ENCODE measurements at places on chromosomes 1 and 21. TPM values are rescaled to one million over a fixed set of nuclear protein-coding genes. Genes with fewer than 3 reads are reported as not detected.

DNA sequence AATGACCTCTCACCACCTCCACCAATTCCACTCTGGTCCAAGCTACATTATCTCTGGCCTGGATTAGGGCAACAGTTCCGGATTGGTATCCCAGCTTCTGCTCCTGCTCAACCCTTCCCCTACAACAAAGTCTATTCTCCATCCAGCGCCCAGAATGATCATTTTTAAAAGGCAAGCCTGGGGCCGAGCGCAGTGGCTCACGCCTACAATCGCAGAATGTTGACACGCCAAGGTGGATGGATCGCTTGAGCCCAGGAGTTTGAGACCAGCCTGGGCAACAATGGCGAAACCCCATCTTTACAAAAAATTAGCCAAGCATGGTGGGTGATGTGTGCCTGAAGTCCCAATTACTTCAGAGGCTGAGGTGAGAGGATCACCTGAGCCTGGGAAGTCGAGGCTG, 2.2 kb downstream of the LYST start:
- 0 out of 3 replicates have a peak overlapping the region, but pooled peaks have one; percentile 41 for H3K4me3 ChIP-seq
- no peak for DNase-seq
- no peaks in the 10 kb centered on the region for H3K4me1 ChIP-seq
- no peak overlapping the region for H3K27ac ChIP-seq
- H3K36me3 ChIP-seq = no peaks in the 10 kb centered on the region
- H3K27me3 ChIP-seq = peaks cover 2% of the 10 kb centered on the region

DNA sequence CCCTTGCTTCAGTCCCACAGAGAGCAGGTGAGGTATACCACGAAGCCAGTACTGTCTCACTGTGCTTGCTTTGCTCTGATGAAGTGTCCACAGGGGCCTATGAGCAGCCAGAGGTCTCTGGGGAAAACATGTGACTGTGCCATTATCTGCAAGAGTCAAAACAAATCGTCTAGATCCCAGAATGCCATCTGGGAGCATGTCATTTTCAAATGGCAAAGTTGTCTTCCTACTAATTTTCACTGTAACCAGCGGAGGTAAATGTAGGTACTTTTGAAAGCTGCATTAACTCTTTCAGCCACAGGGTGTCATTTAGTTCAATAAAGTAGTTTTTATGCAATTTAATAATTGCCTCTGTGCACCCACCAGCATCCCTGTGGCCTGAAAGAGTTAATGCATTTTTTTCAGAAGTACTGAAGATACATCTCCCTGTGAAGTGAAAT, 173.6 kb upstream of the SGIP1 start:
- no peak overlapping the region for H3K27ac ChIP-seq
- no peaks in the 10 kb centered on the region for H3K27me3 ChIP-seq
- no peak overlapping the region for H3K4me3 ChIP-seq
- no peak for DNase-seq
- H3K36me3 ChIP-seq = no peaks in the 10 kb centered on the region

DNAI4 gene
- total RNA-seq = 1.4 TPM

TAS1R3 gene
- 0.28 TPM for total RNA-seq

PUM1 gene
- total RNA-seq = 158 TPM

DNA sequence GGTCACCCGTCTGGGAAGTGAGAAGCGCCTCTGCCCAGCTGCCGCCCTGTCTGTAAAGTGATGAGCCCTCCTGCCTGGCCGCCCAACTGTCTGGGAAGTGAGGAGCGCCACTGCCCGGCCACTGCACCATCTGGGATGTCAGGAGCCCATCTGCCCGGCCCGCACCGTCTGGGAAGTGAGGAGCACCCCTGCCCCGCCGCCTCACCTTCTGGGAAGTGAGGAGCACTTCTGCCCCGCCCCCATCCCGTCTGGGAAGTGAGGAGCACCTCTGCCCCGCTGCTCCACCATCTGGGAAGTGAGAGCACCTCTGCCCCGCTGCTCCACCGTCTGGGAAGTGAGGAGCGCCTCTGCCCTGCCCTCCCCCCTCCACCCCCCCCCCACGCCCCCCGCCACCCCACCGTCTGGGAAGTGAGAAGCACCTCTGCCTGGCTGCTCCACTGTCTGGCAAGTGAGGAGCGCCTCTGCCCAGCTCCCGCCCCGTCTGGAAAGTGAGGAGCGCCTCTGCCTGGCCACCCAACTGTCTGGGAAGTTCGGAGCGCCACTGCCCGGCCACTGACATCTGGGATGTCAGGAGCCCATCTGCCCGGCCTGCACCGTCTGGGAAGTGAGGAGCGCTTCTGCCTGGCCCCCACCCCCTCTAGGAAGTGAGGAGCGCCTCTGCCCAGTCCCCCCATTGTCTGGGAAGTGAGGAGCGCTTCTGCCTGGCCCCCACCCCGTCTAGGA, 4.5 kb upstream of the ZZZ3 start:
- no peak overlapping the region for H3K27ac ChIP-seq
- H3K27me3 ChIP-seq = no peaks in the 10 kb centered on the region
- peak; percentile 72 for DNase-seq
- H3K4me1 ChIP-seq = no peaks in the 10 kb centered on the region

PRRX1 gene
- not detected for total RNA-seq

PFKL gene
- 105 TPM for total RNA-seq

CHODL gene
- total RNA-seq = 3.5 TPM

PRKCZ gene
- 48.4 TPM for total RNA-seq

DNA sequence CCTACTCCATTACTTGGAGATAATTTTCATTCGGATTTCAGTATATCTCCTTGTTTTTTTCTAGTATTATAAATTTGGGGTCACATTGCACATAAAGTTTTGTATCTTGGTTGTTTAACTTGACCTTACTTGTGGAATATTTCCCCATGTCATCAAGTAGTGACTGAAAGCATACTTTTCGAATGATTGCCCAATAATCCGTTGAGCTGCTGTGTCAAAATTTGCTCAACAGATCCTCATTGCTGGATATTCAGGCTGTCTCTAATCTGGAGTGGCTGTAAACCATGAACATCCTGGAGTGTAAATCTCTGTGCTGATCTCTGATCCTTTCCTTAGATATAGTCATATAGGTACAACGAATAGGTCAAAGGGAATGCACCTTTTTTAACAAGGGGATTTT, 4.9 kb downstream of the NIPAL3 start:
- no peak overlapping the region for H3K4me3 ChIP-seq
- no peaks in the 10 kb centered on the region for H3K4me1 ChIP-seq
- peaks cover 3% of the 10 kb centered on the region for H3K36me3 ChIP-seq
- H3K27me3 ChIP-seq = no peaks in the 10 kb centered on the region
- no peak for DNase-seq

GRCh38 chr1:174789399-174789798, 210.3 kb upstream of the CACYBP start:
- H3K4me3 ChIP-seq = no peak overlapping the region
- DNase-seq = no peak
- H3K27ac ChIP-seq = no peak overlapping the region
- no peaks in the 10 kb centered on the region for H3K4me1 ChIP-seq
- H3K36me3 ChIP-seq = no peaks in the 10 kb centered on the region

DNA sequence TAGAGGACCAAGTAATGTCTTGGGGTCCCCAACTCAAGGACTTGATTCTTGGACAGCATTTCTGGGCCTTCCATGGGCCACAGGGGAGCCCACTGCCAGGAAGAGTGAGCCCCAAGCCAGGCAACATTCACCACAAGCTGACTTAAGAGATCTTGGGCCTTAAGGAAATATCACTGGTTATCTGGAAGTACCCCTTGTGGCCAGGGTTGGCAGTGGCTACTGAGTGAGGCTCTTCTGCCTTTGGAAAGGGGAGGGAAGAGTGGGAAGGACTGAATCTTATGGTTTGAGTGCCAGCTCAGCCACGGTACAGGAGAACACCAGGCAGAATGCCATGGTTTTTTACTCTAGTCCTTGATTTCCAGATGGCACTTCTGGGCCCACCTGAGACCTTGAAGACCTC, 228.9 kb upstream of the RGS18 start:
- no peak overlapping the region for H3K27ac ChIP-seq
- no peaks in the 10 kb centered on the region for H3K27me3 ChIP-seq
- peak; percentile 34 for DNase-seq
- no peaks in the 10 kb centered on the region for H3K4me1 ChIP-seq
- H3K36me3 ChIP-seq = no peaks in the 10 kb centered on the region

DNA sequence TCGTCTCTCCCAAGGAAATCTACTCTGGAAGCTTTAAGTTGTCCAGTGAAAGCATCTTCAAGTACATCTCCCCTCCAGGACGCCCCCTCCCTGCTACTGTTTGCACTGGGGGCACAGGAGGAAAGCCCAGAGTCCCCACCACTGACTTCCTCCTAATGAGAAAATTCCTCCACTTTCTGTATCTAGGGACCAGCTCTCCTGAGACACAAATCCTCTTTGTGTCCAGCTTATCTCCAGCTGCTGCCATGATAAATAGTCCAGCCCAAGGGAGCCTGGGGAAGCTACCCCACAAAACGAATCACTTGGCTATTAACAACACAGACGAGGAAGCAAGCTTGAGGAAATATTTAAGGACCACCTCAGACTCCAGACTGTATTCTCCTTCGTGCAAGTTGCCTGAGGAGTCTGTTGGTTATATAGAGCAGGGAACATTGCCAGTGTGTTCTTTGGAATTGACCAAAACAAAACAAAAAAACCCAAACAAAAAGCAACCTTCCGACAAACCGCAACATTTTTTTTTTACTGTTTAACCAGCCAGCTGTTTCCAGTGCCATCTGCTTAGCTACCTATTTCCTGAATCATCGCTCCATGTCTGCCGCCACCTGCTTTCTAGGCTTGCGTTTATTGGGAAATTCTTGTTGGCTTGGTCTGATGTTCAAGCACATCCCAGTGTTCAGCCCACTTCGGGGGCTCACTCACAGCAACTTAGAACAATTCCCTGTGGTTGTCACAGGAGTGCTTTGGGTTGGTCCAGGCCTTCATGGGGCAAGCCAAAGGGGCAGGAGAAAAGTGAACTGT, 7.7 kb downstream of the C1orf226 start:
- H3K27ac ChIP-seq = no peak overlapping the region
- H3K4me1 ChIP-seq = no peaks in the 10 kb centered on the region
- no peak for DNase-seq
- no peak overlapping the region for H3K4me3 ChIP-seq

DNA sequence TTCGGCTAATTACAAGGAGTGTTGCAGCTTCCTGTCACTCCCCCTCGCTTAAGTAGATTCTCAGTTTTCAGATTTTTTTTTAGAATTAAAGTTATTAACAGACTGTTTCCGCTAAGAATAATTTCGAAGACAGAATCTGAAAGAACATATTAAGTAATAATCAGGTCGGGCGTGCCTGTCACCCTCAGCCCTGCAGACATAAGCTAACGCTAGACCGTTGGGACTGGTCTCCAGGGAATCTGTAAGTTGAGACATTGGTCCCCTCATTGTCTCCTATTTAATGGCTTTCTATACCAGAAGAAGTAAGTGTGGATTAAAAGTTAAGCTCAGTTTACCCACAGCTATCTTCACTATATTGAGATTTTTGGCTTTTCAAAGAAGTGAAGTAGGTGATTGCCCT, 14.5 kb downstream of the NMNAT1 start:
- no peak for DNase-seq
- 0 out of 2 replicates have a peak, but pooled peaks cover 2% of the 10 kb centered on the region for H3K36me3 ChIP-seq
- no peak overlapping the region for H3K27ac ChIP-seq
- no peak overlapping the region for H3K4me3 ChIP-seq
- no peaks in the 10 kb centered on the region for H3K27me3 ChIP-seq

Data from H9 (cell line).